Fibroblast of skin of left biceps (primary cell): ENCODE measurements at places on chromosomes 3 and 15.
A peak's percentile ranks its signal among the peaks of the same experiment; 100 is the strongest.

- no peak for DNase-seq
Measured at GRCh38 chr3:78605178-78605577, 1162.6 kb downstream of the ROBO1 start.

DNA sequence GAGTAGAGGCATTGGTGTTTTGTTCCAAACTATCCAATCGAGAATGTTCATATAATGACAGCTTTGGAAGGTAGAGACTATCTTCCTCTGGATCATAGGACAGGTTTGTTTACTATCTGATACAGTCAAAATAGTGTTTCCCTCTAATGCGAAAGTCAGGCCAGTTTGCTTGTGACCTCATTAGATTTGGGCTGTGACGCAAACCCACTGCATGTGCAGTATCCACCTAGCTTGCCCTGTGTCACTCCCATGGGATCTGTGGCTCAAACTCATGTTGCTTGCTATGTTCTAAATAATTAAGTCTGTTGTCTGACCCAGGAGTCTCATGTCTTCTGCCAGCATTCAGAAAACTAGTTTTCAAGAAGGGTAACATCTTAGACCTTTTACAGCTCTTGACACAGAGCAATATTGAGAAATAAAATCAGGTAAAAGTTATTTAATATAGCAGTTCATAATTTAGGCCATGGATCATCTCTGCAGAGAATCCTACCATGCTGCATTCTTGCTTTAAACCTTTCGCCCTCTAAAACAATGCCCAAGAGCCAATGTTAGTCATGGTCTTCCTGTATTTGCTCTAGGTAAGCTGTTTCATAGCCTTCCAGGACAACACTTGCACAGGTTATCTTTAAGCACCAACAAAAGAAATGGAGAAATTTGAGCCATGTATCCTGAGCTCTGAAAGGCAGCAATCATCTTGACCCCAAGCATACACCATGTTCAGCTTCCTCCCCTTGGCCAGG, 26.4 kb downstream of the NIT2 start:
- no peak for DNase-seq

GRCh38 chr3:151345859-151346258, 16.5 kb upstream of the P2RY13 start:
- DNase-seq: peak; percentile 36

GRCh38 chr3:168269001-168269400, 173.3 kb upstream of the GOLIM4 start:
- no peak for DNase-seq

DNA sequence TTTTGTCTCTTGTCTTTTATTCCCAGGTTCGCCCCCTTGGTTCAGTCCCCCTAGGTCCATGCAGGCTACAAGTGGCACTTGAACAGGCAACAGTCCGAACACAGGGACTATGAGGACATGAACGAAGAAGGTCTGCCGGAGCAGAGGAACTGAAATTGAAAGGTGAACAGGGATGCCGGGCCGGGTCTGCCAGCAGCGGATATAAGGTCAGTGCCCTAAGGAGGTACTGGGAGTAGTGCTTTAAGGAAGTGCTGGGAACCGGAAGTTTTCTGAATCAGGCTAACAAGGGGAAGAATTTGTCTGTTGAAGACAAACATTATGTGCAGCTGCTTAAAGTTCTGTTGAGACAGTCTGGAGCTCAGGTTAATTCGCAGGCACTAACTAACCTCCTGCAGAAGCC, 46.8 kb downstream of the LSM3 start:
- DNase-seq: no peak

GRCh38 chr15:91921188-91921842, 67.8 kb downstream of the SLCO3A1 start:
- DNase-seq: no peak

DNA sequence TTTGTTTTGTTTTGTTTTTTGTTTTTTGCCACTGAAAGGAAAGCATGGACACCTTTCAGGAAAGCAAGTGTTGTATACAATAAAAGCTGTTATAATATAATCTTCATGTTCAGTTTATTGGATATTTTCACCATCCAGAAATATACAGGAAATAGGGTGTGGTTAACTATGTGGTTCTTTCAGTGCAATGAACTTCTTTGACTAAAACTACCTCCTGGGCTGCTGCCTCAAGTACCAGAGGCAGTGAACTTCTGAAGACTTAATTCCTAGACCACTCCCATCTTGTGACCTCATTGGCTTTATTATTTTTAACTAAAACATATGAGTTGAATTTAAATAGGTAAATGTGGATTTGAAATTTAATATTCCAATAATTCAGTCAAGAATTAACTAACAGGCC, 27.1 kb upstream of the TBL1XR1 start:
- no peak for DNase-seq

DNA sequence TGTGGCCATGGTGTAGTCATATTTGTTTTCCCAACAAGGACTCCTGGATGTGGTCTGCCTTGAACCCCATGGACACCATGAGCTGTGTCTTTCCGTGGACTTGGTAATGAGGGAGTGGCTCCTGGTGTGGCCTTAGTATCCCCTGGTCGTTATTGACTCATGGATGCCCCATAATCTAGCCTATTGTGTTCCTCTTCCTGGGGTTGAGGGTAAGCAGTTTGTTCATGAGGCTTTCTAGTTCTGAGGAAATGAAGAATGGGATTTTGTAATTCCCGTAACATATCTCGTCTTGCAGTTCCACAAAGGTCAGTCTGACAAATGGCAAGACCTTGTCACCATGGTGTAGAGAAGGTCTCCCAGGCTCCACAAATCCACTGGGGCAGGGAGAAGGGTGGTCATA, 22.6 kb downstream of the RAB7A start:
- no peak for DNase-seq

- no peak for DNase-seq
Measured at GRCh38 chr15:63895194-63895593, 61.4 kb upstream of the HERC1 start.

DNA sequence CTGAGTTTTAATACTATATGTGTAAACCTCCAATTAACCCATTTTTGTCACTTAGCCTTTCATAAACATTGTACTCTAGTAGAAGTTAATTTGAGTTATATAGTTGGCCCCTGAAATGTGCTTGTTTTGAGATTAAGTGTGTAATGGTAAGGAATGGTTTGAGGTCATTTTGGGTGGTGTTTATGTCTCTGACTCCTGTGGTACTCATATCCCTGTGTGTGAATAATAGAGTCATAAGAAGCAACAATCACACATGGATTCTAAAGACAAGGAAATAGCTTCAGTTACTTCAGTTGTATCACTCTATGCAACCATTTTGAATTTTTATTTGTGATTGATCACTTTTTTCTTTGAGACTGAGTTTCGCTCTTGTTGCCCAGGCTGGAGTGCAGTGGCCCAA, 408.5 kb downstream of the MFSD1 start:
- no peak for DNase-seq

- DNase-seq: no peak
Measured at GRCh38 chr3:128800241-128801187, 74.5 kb downstream of the RAB7A start.

GRCh38 chr3:128557531-128558280, 64.7 kb upstream of the GATA2 start:
- DNase-seq: no peak

GRCh38 chr15:101145362-101145761, 106.5 kb downstream of the CHSY1 start:
- no peak for DNase-seq

DNA sequence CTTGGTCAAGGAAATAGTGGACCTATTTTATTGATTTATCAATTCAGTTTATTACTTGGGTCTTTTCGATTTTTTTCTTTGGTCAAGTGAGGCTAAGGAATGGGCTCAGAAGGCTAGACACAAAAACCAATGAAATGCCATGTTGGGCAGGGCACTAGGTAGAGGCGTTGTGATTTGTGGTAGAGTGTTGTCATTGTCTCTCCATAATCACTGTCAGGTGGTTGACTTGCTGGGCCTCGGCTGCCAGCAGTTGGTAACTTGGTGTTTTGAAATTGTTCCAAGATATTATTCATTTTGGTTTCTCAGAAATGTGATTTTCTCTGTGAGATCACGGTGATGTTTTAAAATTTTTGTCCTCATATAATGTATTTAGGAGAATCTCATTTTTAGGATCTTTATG, 173.6 kb downstream of the KLHL25 start:
- DNase-seq: no peak

- no peak for DNase-seq
Measured at GRCh38 chr3:73783811-73784210, 159.1 kb upstream of the PDZRN3 start.

DNA sequence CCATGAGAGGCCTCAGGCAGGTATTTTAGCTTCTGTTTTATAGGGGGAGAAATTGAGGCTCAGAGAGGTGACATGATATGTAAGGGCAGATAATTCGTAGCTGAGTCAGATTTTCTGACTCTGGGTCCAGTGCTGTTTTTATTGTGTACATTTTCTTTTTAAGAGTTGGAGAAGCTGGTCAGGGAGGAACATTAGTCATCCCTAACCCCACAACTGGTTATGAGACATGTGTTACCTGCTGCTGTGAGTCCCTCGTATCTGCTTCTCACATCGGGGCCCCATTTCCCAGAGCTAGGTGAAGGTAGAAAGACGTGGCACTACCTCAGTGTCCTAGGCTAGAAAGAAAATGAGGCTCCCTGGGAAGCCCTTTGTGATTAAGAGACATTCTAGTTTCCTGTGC, 28.6 kb downstream of the GALNT15 start:
- DNase-seq: no peak

DNA sequence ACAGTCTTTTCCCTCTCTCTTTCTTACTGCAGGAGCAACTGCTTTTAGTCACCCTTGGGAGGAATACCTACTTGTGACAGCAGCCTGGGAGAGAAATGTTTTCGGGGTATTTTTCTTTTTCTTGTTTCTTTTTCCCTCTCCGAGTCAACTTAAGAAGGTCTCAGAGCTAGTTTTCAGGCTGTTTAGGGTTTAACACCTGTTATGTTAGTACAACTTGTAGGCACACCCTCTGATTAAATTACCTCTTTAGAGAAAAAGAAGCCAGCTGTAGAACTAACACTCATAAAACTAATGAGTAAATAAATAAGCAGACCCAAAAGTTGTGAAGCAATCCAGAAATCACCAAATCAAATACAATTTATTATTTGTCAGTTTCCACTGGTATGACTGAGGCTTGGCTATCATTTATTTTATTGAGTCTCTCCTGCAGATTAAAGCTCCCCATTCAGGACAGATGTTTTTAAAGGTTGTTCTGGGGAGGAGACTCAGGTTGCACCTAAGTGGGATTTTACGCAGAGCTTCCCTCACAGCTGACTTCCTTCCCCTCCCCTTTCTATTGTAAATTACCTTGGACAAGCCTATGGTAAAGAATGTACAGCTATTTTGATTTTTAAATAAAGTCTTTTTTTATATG, 112.5 kb downstream of the FOXB1 start:
- no peak for DNase-seq

GRCh38 chr3:177196008-177196455, 1.2 kb downstream of the TBL1XR1 start:
- DNase-seq: no peak

DNA sequence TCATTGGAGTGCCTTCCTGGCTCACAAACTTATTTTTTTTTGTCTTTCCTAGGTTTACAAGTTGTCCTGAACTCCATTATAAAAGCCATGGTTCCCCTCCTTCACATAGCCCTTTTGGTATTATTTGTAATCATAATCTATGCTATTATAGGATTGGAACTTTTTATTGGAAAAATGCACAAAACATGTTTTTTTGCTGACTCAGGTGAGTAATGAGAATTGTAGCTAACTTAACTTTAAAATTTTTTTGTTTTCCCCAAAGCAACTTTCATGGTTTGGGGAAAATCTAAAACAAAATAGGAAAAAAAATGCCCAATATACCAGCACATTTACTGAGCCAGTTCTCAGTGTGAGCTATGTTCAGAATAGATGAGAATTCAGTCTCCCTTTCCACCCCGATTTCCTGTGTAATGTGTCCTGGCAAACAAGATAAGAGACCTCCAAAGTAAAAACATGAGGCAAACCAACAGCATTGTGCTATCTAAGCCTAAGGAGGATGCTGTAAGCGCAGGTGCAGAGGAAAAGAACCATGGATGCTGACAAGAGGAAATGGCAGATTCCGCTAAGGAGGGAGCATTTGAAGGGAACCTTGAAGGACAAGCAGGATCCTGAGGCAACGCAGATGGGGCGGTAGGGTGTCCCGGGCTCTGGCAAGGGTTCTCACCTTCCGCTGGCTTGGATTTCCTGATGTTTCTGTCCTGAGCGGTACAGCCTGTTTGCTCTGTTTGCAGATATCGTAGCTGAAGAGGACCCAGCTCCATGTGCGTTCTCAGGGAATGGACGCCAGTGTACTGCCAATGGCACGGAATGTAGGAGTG, 171.4 kb downstream of the CACNA1D start:
- DNase-seq: no peak

DNA sequence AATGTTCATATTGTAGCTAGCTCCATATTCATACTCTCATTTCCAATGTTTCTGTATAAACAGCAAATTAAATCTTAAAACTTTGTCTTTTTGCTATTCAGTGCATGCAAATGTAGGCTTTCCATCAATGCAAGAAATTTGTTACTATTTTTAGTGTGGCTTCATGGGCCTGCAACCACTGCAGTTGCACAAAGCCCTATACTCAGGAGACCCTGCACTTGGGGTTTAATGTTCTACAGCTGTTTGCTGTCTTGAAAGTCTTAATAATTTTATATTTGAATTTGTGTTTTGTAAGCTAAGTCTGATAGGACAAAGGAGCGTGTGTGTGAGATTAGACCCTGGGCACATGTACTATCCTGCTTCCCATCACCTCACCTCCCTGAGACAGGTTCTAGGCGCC, 9.6 kb downstream of the PYDC2 start:
- no peak for DNase-seq

- no peak for DNase-seq
Measured at GRCh38 chr15:98555173-98555515, 93.2 kb upstream of the IGF1R start.

DNA sequence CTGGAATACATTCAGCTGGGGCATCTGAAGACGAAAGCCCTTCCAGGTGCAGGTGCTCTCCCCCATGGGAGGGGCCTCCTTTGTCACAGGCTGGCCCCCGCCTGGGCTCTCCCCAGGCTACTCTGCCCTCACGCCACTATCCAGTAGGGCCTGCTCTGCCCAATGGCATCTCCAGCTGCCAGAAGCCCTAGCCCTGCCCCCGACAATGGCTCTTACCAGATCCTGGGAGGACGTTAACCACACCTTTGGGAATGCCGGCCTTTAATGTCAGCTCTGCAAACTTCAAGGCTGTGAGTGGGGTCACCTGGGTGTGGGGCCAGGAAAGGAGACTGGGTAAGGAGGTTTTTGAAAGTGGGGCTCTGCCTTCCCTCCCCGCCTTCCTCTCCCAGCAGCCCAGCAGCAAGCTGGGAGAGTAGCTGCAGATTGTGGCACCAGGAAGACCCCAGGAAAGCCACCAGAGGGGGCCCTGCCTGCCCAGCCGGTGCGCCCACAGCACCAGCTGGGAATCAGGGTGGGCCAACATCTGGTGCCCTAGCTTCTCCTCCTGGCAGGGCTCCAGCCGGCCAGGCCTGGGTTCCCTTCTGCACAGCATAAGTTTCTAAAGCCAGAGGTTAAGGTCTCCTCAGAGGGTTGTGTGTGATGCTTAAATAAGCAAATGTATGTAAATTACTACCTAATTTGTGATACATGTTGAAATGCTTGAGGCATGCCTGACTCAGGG, 40.4 kb upstream of the SLC41A3 start:
- DNase-seq: no peak
